Left ventricle myocardium inferior (tissue), 1 donor: ENCODE measurements at places on chromosomes 4 and X.

DNA sequence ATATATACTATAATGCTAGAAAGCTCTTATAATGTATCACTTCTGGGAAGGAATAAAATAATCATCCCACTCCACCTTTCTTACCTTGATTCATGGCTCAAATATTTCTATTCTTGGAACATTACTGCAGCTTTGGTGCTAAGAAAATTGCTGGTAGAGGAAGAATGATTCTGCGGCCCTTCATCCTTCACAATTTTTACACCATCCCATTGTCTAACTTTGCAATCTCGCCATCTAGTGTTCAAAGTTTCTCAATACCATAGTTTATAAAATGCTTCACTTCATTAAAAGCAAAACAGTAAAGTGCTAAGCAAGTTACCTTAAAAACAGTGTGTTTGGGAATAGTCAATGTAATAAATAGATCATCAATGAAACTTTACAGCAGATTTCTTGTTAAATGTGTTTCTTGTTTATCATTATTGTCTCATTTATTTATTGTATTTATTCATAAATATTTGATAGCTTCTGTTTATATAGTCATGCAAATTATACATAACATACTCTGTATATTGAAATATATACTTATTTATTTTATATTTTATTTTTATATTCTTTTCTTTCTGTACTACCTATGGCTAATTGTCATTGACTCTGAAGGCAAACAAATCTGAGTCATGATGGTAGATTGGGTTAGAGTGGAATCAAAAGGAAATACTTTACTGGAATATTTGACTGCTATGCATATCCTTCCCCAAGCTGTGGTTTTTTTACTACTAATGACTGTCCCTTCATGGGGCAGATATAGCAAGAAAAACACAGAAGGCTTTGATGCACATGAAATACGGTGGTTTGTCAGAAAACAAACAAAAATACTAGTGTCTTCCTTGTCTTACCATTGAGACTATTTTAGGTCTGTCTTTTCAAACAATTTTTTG lies 390.7 kb downstream of the MAPK10 start:
- H3K4me3 ChIP-seq: no peak overlapping the region
- no peak overlapping the region for H3K27ac ChIP-seq
- no peaks in the 10 kb centered on the region for H3K27me3 ChIP-seq
- no peaks in the 10 kb centered on the region for H3K36me3 ChIP-seq

GRCh38 chr4:10949039-10949733 lies 264.6 kb upstream of the CLNK start:
- no peaks in the 10 kb centered on the region for H3K36me3 ChIP-seq
- no peaks in the 10 kb centered on the region for H3K4me1 ChIP-seq
- H3K27me3 ChIP-seq: peaks cover 11% of the 10 kb centered on the region
- no peak overlapping the region for H3K27ac ChIP-seq
- H3K4me3 ChIP-seq: no peak overlapping the region

- no peaks in the 10 kb centered on the region for H3K4me1 ChIP-seq
- no peaks in the 10 kb centered on the region for H3K36me3 ChIP-seq
- no peak overlapping the region for H3K4me3 ChIP-seq
Measured at GRCh38 chr4:21954916-21955315, 6.3 kb upstream of the KCNIP4 start.

DNA sequence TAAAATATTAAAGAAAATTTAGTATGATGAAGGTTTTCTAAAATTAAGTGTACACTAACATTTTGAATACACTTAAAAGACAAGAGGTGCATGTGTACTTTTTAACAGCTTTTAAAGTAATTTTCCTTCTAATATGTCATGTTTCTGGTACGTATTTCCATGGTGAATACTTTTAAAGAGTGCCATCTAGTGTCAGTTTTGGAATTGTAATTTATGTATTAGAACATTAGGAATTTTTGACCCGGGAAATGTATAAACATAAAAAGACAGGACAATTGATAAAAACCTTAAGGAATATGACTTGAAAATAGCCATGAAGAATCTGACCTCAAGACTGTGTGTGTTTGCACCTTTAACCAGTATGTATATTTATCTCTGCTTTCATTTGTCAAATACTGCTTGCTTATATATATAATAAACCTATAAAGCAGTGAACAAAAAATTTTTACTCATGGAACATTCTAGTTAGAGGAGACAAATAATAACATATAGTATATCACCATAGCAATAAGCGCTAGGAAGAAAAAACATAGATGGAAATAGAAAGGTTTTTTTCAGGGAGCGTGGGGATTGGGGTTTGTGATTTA lies 7.2 kb downstream of the GSTCD start:
- H3K4me1 ChIP-seq: peaks cover 11% of the 10 kb centered on the region
- no peak overlapping the region for H3K4me3 ChIP-seq
- no peak for DNase-seq
- H3K27me3 ChIP-seq: no peaks in the 10 kb centered on the region
- peaks cover 4% of the 10 kb centered on the region for H3K36me3 ChIP-seq

GRCh38 chr4:53314252-53314651 lies 51.6 kb downstream of the SCFD2 start:
- DNase-seq: no peak
- no peaks in the 10 kb centered on the region for H3K36me3 ChIP-seq
- no peak overlapping the region for H3K4me3 ChIP-seq

DNA sequence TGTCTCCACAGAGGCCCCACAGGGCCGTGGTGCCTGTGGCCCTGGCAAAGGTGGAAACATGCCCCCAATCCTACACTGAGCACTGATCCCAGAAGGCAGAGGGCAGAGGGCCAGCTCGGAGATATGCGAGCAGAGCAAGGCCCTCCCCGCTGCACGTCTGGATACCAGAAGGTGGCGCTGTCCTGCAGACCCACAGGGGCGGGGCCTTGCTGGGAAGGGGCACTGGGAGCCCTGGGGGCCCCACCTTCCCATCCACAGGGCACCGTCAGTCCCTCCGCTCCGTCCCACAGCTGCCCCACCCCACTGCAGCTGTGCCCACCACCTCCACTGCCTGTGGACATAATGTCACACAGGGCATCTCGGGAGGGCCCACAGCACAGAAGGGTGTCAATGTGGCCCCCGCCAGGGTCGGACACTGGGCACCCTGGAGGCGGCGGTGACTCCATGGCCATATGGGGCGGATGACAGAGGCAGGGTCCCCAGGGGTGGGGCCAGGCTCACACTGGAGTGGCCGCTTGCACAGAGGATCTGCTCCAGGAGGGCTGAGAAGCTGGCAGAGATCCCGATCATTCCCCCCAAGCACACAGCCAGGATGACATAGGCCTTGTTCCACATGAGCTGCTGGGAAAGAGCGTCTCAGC lies 4.8 kb downstream of the SLC49A3 start:
- H3K27me3 ChIP-seq: no peaks in the 10 kb centered on the region
- H3K4me3 ChIP-seq: no peak overlapping the region
- DNase-seq: peak; percentile 72
- peaks cover 56% of the 10 kb centered on the region for H3K4me1 ChIP-seq
- no peaks in the 10 kb centered on the region for H3K36me3 ChIP-seq

- peaks cover 5% of the 10 kb centered on the region for H3K4me1 ChIP-seq
- peaks cover 28% of the 10 kb centered on the region for H3K36me3 ChIP-seq
- DNase-seq: no peak
- no peaks in the 10 kb centered on the region for H3K27me3 ChIP-seq
Measured at GRCh38 chr4:106160560-106160959, 155.4 kb downstream of the TBCK start.

DNA sequence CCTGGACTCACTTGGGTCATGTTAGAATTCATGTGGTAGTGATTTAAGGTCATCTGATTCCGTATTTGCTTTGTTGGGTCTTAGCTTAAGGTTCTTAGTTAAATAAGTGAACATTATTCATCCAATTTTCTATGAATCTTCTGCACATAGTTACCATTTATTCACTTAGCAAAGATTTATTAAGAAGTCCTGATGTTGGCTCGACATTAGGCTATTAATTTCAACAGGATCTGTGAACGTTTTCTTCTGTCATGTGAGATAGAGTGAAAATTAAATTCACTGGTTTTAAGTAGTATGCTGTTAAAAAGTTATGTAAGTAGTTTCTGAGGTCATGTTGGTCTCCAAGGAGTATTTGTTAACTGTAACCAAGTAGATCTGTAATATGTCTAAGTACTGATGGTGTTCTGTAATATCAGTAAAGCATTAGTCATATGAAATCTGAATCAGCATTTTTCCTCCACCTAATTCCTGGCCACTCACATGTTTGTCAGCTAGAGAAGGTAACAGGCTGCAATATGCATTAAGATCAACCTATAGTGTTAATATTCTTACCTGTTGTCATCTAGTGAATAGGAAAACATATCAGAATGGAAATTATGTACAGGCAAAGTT lies 155.6 kb downstream of the PCDH7 start:
- H3K36me3 ChIP-seq: no peaks in the 10 kb centered on the region
- DNase-seq: no peak
- no peak overlapping the region for H3K4me3 ChIP-seq
- no peak overlapping the region for H3K27ac ChIP-seq
- H3K4me1 ChIP-seq: peaks cover 5% of the 10 kb centered on the region
- no peaks in the 10 kb centered on the region for H3K27me3 ChIP-seq

DNA sequence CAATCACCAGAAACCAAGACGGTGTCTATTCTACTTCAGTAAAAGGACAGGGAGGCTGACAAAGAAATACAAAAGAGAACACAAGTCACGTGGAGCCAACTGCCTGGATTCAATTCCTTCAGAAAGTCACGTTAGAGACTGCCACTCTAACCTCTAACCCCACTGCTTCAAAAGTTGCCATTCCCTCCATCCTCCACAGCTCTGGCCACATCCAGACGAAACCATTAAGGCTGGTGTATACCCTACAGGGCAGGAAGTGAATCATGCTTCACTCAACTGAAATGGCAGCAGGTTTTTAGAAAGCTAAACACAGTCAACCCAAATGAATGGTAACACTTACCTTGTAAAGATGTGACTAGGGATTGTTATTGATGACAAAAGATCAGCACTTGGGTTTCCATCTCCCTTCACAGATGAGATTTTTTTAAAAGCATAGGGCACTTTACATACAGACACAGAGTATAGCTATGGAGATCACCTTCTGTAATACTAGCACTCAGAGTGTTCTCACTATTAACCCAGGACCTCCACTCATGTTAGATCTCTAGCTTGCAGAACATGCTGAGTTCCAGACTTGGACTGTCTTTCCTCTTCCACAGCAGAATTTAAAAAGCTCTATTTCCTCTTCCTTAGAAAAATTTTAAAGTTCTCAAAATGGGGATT lies 37.4 kb downstream of the MAML3 start:
- H3K4me1 ChIP-seq: no peaks in the 10 kb centered on the region
- no peak overlapping the region for H3K27ac ChIP-seq
- no peak for DNase-seq
- H3K4me3 ChIP-seq: no peak overlapping the region
- H3K36me3 ChIP-seq: no peaks in the 10 kb centered on the region

- DNase-seq: no peak
- H3K4me1 ChIP-seq: no peaks in the 10 kb centered on the region
- H3K36me3 ChIP-seq: no peaks in the 10 kb centered on the region
- H3K27ac ChIP-seq: no peak overlapping the region
- H3K27me3 ChIP-seq: no peaks in the 10 kb centered on the region
Measured at GRCh38 chr4:180913750-180914149, 1329.5 kb upstream of the TENM3 start.

GRCh38 chr4:14865804-14866203 lies 136.5 kb upstream of the CPEB2 start:
- peaks cover 35% of the 10 kb centered on the region for H3K4me1 ChIP-seq
- H3K36me3 ChIP-seq: no peaks in the 10 kb centered on the region
- H3K27ac ChIP-seq: no peak overlapping the region
- H3K27me3 ChIP-seq: no peaks in the 10 kb centered on the region
- no peak overlapping the region for H3K4me3 ChIP-seq

GRCh38 chr4:104818579-104818978 lies 323.9 kb upstream of the CXXC4 start:
- no peak for DNase-seq
- no peak overlapping the region for H3K4me3 ChIP-seq
- H3K27ac ChIP-seq: no peak overlapping the region
- no peaks in the 10 kb centered on the region for H3K27me3 ChIP-seq
- H3K36me3 ChIP-seq: no peaks in the 10 kb centered on the region

- no peak overlapping the region for H3K27ac ChIP-seq
- H3K4me3 ChIP-seq: peak overlapping the region; percentile 42
- peaks cover 24% of the 10 kb centered on the region for H3K27me3 ChIP-seq
- no peak for DNase-seq
- H3K36me3 ChIP-seq: no peaks in the 10 kb centered on the region
Measured at GRCh38 chrX:155874571-155875244, 6.4 kb upstream of the VAMP7 start.

DNA sequence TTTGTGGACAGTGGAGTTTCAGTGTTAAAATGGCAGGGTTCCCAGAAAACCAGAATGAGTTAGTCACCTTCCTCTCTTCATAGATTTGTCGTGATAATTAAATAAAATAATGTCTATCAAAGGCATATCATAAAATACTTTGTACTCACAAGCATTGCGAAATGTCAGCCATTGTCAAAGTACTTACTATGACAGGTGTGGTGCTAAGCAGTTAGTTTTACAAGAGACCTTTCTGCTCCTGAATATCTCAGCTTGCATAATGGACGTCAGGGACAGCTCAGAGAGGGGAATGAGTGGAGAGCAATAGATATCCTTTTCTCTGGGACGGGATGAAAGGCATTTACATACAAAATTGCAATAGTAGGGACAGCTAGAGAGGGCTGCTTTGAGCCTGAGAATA lies 560.9 kb downstream of the KCNIP4 start:
- no peak overlapping the region for H3K27ac ChIP-seq
- no peak for DNase-seq
- no peaks in the 10 kb centered on the region for H3K4me1 ChIP-seq
- no peaks in the 10 kb centered on the region for H3K27me3 ChIP-seq

GRCh38 chr4:23874536-23874901 lies 15.3 kb downstream of the PPARGC1A start:
- H3K27ac ChIP-seq: peak overlapping the region; percentile 94
- peaks cover 84% of the 10 kb centered on the region for H3K4me1 ChIP-seq
- no peaks in the 10 kb centered on the region for H3K36me3 ChIP-seq
- DNase-seq: no peak
- H3K27me3 ChIP-seq: no peaks in the 10 kb centered on the region
- H3K4me3 ChIP-seq: peak overlapping the region; percentile 37

DNA sequence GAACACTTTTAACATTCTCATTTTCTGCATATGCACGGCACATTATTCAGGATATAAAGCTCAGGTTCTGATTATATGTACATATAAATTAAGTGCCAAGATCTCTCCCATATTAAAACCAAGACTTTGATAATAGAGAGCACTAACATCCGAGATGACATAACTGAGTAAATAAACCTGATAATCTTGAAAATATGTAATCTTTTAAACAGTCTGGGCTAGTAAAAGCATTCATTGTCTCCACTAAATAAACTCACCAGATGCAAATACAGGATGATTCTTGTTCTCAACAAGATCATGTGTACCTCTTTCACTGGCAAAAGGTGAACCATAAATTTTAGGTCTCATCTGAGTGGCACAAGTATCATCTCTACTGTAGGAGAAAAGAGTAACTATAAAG lies 942.2 kb downstream of the TRAM1L1 start:
- no peaks in the 10 kb centered on the region for H3K36me3 ChIP-seq
- no peak overlapping the region for H3K27ac ChIP-seq
- H3K27me3 ChIP-seq: no peaks in the 10 kb centered on the region
- DNase-seq: no peak
- no peak overlapping the region for H3K4me3 ChIP-seq

GRCh38 chrX:87727620-87728019 lies 210.0 kb downstream of the KLHL4 start:
- no peak for DNase-seq
- H3K4me1 ChIP-seq: no peaks in the 10 kb centered on the region
- no peak overlapping the region for H3K4me3 ChIP-seq
- no peak overlapping the region for H3K27ac ChIP-seq

GRCh38 chr4:71460371-71460770 lies 121.6 kb downstream of the SLC4A4 start:
- H3K27me3 ChIP-seq: no peaks in the 10 kb centered on the region
- no peaks in the 10 kb centered on the region for H3K36me3 ChIP-seq
- no peak overlapping the region for H3K27ac ChIP-seq
- H3K4me3 ChIP-seq: no peak overlapping the region
- H3K4me1 ChIP-seq: peaks cover 12% of the 10 kb centered on the region
- no peak for DNase-seq
